ENCODE measurements at places on chromosomes 12 and 14.

GRCh38 chr14:69263771-69264170, 3.8 kb downstream of the GALNT16 start:
- no peak for DNase-seq

GRCh38 chr12:107091989-107092641, 1.2 kb downstream of the CRY1 start:
- DNase-seq, result peak; percentile 29

DNA sequence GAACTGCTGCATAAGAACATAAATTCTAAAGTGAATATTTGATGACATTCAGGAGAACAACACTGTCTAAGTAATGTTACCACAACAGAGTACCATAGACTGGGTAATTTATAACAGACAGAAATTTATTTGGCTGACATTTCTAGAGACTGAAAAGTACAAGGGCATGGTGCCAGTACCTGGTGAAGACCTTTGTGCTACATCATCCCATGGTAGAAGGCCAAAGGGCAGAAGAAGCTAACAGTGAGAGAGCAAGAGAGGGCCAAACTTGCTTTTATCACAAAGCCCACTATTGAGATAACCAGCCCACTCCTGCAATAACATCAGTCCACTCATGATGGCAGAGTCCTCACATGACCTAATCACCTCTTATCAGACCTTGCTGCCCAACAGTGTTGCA, 88.8 kb downstream of the FIGNL2 start:
- DNase-seq, result no peak

GRCh38 chr12:26668847-26669246, 164.1 kb downstream of the ITPR2 start:
- DNase-seq, result no peak

DNA sequence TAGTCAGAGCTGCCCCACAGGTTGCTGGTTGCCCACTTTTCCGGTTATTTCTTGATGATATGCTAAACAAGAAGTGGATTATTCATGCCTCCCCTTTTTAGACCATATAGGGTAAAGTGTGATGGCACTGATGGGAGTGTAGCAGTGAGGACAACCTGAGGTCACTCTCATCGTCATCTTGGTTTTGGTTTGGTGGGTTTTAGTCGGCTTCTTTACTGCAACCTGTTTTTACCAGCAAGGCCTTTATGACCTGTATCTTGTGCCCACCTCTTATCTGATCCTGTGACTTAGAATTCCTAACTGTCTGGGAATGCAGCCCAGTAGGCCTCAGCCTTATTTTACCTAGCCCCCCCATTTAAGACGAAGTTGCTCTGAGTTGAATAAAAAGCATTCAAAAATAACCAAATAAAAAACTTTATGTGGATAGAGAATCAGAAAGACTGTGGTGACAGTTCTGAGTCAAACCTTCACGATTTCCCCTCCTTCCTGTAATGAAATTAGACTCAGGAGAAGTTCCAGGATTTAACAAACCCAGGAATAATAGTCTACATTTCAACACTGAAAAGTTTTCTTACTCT, 144.2 kb downstream of the PAWR start:
- DNase-seq, result no peak
